ENCODE measurements at places on chromosomes 5 and 9.

- DNase-seq = no peak
Measured at GRCh38 chr5:150368526-150368925, 11.0 kb downstream of the TCOF1 start.

- no peak for DNase-seq
Measured at GRCh38 chr5:56858777-56859442, 43.6 kb downstream of the MAP3K1 start.

- no peak for DNase-seq
Measured at GRCh38 chr9:73539881-73540390, 388.3 kb downstream of the ANXA1 start.

- DNase-seq = no peak
Measured at GRCh38 chr9:108163321-108164005, 673.9 kb upstream of the KLF4 start.

Data from effector memory CD8-positive, alpha-beta T cell (primary cell).